ENCODE measurements at places on chromosomes 3 and 15.

DNA sequence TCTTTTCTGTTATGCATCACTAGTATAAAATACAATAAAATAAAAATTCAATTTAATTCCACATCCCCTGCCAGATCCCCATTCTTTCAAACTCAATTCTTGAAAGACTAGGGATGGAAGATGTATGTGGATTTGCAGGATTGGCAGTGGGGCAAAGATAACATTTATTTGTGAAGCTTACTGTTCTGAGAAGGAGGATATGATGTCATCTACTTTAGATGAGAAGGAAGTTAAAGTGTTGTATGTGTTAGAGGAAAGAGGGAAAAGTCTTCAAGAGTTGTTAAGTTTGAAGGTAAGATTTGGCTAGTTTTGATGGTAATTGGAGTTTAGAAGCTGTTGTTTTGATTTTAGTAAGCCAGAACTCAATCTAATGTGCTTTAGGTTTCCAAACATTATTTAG is 845.1 kb upstream of the NR2F2 start:
- no peak for DNase-seq

DNA sequence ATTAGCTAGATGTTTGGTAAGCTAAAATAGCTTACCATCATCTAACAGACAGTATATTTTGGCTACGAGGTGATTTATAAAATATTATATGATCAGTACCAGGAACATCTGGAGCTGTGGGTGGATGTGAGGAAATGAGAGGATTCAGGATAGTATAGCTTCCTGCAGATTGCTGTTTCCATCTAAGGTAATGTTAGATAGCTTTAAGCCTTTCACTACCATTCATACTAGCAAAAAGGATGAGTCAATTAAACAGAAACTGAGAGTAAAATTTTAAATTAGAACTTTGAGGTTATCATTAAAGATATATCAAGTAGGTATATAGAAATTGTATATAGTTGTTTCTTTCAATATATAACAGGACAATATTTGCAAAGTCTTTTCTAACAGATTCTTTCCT is 8.0 kb downstream of the ZBTB20 start:
- DNase-seq = no peak

- DNase-seq = no peak
Measured at GRCh38 chr15:65868546-65869125, 655 bp upstream of the RAB11A start.

DNA sequence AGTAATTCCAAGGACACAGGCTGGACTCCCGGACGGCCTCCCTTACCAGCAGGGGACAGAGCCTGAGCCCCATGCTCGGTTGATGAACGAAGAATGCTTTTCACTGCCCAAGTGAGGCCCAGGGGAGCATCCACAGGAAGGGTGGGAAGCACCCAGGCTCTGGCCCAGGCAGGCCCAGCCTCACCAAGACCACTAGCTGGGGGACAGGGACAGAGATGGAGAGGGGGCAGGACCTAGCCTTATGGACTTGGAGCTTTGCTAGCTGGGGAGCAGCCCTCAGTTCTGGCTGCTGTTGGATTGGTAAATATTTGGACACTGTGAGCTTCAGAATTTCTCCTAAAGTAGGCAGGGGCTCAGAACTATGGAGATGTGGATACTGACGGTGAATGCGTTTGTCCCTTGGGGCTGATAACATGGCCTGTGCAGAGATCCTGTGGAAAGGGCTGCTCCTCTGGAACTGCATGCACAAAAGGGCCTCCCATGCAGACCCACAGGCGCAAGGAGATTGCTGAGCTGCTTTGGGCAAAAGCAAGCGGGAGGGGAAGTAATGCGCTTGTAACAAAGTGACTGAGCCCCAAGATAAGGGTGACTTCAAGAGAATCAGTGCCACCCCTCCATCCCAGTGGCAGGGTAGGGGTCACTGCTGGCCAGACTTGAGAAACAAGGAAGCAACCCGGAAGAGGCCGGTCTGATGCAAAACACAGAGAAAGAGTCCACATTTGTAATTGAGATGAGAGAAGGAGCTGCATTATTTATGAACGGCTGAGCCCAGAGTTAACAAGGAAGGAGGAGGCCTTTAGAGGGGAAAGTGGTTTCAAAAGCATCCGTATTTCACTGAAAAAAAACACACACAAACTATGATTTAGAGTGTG is 70.1 kb upstream of the MEF2A start:
- DNase-seq = no peak

GRCh38 chr3:58562498-58562897 is 14.7 kb downstream of the FAM107A start:
- no peak for DNase-seq

- DNase-seq = no peak
Measured at GRCh38 chr3:80553211-80553610, 785.4 kb upstream of the ROBO1 start.
